A172 (cell line): ENCODE measurements at places on chromosomes 2 and 18.

GRCh38 chr2:57105694-57106093, 921.9 kb downstream of the CCDC85A start:
- DNase-seq: no peak

DNA sequence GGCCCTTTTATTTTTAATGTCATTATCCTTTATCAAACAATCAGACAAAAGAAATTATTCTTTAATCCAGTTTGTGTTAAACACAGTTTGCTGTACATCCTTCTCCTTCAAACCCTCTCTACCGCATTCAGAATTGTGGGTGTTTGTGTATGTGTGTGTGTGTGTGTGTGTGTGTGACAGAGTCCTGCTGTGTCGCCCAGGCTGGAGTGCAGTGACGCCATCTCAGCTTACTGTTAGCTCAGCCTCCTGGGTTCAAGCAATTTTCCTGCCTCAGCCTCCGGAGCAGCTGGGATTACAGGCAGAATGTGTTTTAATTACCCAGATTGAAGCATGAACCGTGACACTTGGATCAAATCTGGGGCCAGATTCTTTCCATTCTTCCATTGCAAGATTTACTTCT, 723.7 kb downstream of the DCDC2C start:
- DNase-seq: no peak

GRCh38 chr18:7817575-7818230, 250.6 kb downstream of the PTPRM start:
- no peak for DNase-seq

- no peak for DNase-seq
These were observed 14.1 kb upstream of the FAM228A start for GRCh38 chr2:24160761-24161160.

- no peak for DNase-seq
These were observed 286.2 kb downstream of the ARL6IP6 start for GRCh38 chr2:153004627-153005026.

- DNase-seq: no peak
These were observed 3.0 kb downstream of the TMEM37 start for GRCh38 chr2:119434664-119435063.

DNA sequence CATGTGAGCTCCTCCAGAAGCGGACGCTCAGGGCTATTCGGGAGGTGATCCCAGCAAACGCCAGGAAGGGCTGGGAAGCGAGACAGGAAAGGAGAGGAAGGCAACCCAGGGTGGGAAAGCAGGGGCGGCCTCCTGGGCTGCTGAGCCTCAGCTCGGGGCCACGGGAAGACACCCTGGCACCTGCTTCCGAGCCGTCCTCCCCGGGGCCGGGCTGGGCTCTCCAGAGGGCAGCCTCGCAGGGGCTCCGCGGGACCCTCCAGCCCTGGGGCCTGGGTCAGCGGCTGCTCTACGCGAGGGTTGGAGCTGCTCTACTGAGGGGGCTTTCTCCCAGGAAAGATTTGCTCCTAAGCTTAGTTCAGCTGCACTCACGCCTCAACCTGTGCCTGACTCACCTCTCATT, 34.0 kb downstream of the TIMM21 start:
- no peak for DNase-seq

DNA sequence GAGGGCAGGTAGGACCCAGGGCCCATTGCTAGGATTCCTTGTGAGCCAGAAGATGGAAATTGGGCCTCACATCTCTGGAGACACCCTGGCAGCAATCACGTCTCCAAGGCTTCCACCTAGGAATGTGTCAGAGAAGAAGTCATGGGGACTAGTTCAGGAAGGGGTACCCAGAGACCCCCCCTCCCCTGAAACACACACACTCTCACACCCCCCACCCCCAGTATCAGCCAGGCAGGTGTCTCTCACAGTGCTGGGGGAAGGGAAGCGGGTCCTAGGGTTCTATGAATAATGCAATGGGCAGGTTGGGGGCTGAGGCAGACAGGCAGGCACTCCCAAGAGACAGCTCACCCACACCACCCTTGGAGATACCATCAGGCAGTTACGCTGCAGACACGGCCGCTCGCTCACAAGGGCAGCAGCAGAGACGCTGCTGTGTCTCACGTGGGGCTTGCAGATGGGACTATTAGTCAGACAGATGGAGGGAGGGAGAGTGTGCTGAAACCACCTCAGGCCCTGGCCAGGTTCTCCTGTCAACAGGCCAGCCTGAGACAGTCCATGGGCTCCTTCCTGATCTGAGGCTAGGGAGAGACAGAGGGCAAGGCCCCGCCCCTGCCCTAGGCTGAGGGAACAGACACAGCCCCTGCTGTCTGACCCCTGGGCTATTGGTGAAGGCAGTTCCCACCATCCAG, 134.6 kb downstream of the CYP26B1 start:
- DNase-seq: no peak
